ENCODE measurements at places on chromosomes 16 and 17.

GRCh38 chr16:50299508-50300105 lies 33.3 kb downstream of the ADCY7 start:
- DNase-seq, result no peak

- DNase-seq, result no peak
These were observed 690 bp downstream of the RPL23 start for GRCh38 chr17:38852771-38853291.

- DNase-seq, result no peak
These were observed 483 bp downstream of the RPA1 start for GRCh38 chr17:1830288-1830687.

DNA sequence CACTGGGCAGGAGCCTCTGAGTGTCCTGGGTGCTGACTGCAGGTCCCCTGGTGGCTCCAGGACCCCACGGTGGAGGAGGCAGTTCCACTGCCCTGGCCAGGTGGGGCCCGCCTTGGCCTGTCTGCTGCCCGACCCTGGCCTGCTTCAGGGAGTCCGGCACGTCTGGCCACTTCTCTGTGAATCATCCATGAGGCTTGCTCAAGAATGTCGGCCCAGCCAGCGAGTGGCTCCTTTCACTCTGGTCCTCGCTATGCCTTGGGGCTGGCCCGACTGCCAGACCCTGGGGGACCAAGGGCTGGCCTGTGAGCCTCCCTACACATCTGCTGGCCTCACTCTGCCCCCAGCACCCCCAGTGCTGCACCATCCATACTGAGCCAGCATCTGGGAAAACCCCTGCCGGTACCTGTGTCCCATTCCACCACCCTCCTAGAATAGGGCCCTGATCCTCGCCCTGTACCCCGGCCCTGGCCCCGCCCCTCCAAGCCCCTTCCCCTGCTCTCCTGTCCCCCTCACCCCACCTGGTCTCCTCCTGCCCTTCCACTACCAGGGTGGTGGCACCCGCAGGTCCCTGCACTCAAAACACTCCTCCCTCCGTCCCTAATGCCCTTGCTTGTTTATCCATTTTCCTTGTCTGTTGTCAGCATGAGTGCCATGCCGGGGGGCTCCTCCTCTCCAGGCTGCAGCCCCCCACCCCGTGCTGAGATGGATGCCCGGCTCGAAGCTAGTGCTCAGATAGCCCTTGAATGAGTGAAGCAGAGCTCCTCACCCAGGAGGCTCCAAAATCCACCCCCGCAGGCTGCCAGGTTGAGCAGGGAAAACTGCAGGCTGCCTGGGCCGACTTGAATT lies 35.5 kb downstream of the ADCY7 start:
- no peak for DNase-seq

DNA sequence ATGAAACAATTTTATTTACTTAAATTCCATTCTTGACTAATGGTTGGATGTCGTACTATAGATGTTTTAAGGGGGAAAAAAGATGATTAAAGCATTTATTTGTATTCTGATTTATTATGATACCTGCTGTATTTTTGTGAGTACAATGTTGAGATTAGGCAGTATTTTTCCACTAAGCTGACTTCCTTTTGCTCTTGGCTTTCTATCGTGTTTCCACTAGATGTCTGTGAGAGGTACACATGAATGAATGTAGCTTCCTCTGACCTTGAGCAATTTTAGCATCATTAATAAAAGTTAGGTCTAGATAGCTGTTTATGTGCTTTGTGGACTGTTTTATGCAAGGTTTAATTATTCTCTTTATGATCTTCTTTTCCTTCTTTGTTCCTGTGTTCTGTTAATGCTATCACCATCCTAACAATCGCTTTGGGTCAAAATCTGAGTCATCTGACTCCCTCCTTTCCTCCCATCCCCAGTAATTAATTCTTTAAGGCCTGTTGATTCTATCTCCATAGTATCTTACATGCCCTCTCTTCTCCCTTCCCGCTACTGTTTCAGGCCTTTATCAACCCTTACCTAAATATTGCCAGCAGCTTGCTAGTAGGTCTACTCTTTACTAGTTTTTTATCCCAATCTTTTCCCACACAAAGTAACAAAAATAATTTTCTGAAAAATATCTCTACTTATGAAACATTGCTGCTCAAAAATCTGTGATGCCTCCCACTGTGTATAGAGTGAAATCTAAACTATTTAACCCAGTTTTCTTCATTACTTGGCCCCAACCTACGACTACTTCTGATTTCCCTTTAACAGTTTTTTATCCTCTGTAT lies 76.0 kb downstream of the VMP1 start:
- DNase-seq, result no peak

Measured in mesothelial cell of epicardium (in vitro differentiated cells).